ENCODE measurements at places on chromosomes 5 and 9.

DNA sequence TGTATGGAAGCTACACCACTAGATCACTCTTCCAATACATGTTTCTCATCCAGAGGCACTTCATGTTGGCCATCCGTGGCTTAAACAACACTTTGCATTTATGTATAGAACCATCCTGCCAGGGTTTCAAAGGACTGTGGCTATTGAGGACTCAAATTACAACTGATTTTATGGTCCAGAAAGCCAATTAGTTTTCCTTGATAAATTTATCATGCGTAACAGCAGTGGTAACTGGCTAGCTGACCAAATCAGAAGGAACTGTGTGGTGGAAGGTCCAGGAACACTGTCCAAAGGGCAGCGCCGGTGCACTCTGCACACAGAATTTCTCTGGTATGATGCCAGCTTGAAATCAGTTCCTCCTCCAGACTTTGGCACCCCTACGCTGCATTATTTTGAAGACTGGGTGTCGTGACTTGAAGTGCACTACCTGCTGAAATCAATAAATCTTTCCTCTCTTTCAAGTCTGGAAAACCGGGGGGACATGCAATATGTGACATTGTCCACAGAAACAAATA lies 69.3 kb upstream of the TMEM252 start:
- DNase-seq = no peak

- no peak for DNase-seq
Measured at GRCh38 chr5:169746147-169746694, 109.1 kb downstream of the DOCK2 start.

DNA sequence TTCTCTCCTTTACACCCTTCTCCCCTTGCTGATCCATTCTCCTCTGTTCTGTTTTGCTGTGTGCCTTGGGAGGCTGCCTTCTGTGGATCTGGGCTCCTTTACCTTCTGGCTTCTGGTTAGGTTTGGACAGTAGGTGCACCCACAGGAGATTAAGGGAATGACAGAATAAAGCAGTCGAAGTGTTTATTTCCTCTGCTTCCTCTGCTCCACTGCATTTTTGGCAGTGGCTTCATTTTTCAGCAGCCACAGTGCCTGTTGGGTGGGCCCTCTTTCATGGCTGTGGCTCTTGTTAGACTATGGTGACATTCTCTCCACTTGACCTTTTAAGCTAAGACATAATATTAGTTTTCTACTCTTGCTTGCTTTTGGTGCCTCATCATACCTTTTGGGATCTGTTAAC lies 144.1 kb downstream of the CCDC171 start:
- DNase-seq = no peak

- no peak for DNase-seq
Measured at GRCh38 chr9:79985264-79985663, 413.5 kb downstream of the TLE4 start.

- no peak for DNase-seq
Measured at GRCh38 chr9:132791699-132792240, 86.3 kb downstream of the AK8 start.

DNA sequence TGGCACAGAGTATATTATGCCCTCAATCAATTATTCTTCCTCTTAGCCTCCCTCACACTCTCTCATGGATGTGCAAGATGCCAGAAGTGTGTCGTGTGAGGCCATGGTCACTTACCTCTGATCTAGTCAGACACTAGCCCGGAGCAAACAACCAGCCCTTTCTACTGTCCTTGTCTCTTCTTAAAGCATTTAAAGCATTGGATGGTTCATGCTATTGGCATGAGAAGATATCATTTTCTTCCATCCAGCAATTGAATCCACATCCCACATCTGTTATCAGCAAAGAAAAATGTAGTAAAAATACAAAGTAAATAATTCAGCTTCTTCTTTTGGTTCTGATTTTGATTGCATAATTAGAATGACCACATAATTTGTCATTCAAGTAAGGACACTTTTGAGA lies 267.2 kb upstream of the ACO1 start:
- no peak for DNase-seq

DNA sequence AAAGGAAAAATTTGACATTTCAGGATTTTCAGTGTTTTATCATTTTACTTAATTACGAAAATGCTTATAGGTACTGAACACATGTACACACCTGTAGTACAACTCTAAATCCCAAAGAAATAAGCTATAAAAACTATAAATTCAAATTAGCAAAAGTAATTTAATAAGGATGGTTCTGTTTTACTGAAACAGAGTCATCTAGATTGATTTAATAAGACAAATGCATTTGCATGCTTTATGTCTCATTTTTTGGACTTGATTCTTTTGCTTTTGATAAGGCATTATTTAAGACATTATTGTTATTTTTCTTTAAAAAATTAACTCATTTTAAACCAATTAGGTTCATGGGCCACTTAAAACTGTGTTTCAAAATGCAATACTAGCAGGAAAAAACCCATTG lies 201.2 kb downstream of the PIK3R1 start:
- DNase-seq = no peak

- DNase-seq = no peak
Measured at GRCh38 chr9:137244486-137245449, 3.7 kb downstream of the TUBB4B start.

- no peak for DNase-seq
Measured at GRCh38 chr5:150660108-150660831, 781 bp upstream of the MYOZ3 start.

- DNase-seq = no peak
Measured at GRCh38 chr9:70085241-70085640, 41.6 kb downstream of the MAMDC2 start.
